HFFc6 (cell line): ENCODE measurements at places on chromosomes 5 and 9. TPM values are rescaled to one million over a fixed set of nuclear protein-coding genes. Genes with fewer than 3 reads are reported as not detected.

MOB3B gene
- total RNA-seq = not detected in 2 replicates

PLAC8L1 gene
- total RNA-seq = 0.42 TPM in 1 of 2 replicates, not detected in the other

TAF11L5 gene
- total RNA-seq = not detected in 3 replicates

QRFP gene
- not detected in 3 replicates for total RNA-seq

SPATA31A5 gene
- total RNA-seq = not detected in 3 replicates

PCDHA4 gene
- total RNA-seq = not detected in 3 replicates

BTNL9 gene
- total RNA-seq = not detected in 3 replicates

HTR1A gene
- not detected in 3 replicates for total RNA-seq

HK3 gene
- not detected in 3 replicates for total RNA-seq

TRPM3 gene
- not detected in 2 replicates for total RNA-seq

NTRK2 gene
- total RNA-seq = 0.18 to 0.83 TPM (median 0.41 TPM) in 3 replicates

CARD9 gene
- 3.2 to 20.9 TPM (median 18.4 TPM) in 3 replicates for total RNA-seq

SOX30 gene
- 0.09 to 0.18 TPM (median 0.18 TPM) in 3 replicates for total RNA-seq

SPEF2 gene
- total RNA-seq = 2.0 to 4.0 TPM (median 3.5 TPM) in 3 replicates

NR4A3 gene
- 1.2 to 2.5 TPM (median 1.4 TPM) in 3 replicates for total RNA-seq
